ENCODE measurements at places on chromosomes 16 and 17. TPM values are rescaled to one million over a fixed set of nuclear protein-coding genes. Genes with fewer than 3 reads are reported as not detected.

DNA sequence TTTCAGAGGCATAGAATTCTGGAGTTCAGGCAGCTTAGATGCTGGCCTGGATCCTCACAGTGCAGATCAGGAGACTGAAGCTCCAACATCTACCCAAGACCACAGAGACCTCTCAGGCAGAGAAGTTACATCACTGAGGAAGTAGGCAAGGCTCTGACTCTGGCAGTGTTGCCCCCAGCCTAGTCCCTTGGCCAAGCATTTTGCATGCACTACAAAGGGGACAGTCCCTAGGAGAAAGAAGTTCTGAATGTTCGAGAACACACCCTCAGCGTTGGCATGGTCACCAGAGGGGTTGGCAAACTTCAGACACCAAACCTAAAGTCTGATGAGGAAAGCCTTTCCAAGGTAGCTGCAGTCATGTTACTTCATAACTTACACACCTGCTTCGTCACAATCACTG lies 2.5 kb downstream of the RANBP10 start:
- DNase-seq = no peak

CD300E gene
- polyA plus RNA-seq = 0.34 TPM

CMTM2 gene
- polyA plus RNA-seq = not detected

- DNase-seq = no peak
These were observed 26.6 kb downstream of the CNTNAP4 start for GRCh38 chr16:76303637-76304314.
